Activated CD4-positive, alpha-beta T cell treated with anti-CD3 and anti-CD28 coated beads, Interleukin-2, amount 10 ng/mL, durations not matched to agents 7 days and 5 days (primary cell): ENCODE measurements at places on chromosomes 11 and 22. TPM values are rescaled to one million over a fixed set of nuclear protein-coding genes. Genes with fewer than 3 reads are reported as not detected.

Gene NXPE4
- not detected for total RNA-seq

Gene CD248
- 2.4 TPM for total RNA-seq

- H3K27me3 ChIP-seq, result no peaks in the 10 kb centered on the region
- no peaks in the 10 kb centered on the region for H3K36me3 ChIP-seq
- no peaks in the 10 kb centered on the region for H3K4me1 ChIP-seq
- no peak overlapping the region for H3K4me3 ChIP-seq
Measured at GRCh38 chr11:78801161-78801884, 226.7 kb upstream of the NARS2 start.

- peak overlapping the region; percentile 83 for H3K27ac ChIP-seq
- no peaks in the 10 kb centered on the region for H3K36me3 ChIP-seq
- H3K27me3 ChIP-seq, result peaks cover 4% of the 10 kb centered on the region
- peaks cover 16% of the 10 kb centered on the region for H3K4me1 ChIP-seq
Measured at GRCh38 chr22:37018815-37019308, 385 bp downstream of the TST start.

DNA sequence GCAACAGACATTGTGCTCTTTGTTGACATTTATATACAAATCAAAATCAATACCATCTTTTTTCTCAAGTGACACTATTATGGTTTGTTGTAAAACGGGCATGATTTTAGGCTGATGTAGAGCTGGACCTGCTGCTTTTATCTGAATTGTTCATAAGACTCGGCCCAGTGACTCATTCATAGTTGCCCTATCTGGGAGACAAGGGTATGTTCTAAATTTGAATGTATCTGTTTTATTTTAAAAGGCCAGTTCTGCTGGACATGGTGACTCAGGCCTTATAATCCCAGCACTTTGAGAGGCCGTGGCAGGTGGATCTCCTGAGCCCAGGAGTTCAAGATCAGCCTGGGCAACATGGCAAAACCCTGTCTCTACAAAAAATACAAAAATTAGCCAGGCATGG is 39.3 kb downstream of the CEP295 start:
- no peak overlapping the region for H3K27ac ChIP-seq
- H3K4me3 ChIP-seq, result no peak overlapping the region
- H3K27me3 ChIP-seq, result no peaks in the 10 kb centered on the region
- peaks cover 81% of the 10 kb centered on the region for H3K36me3 ChIP-seq
- H3K4me1 ChIP-seq, result no peaks in the 10 kb centered on the region

DNA sequence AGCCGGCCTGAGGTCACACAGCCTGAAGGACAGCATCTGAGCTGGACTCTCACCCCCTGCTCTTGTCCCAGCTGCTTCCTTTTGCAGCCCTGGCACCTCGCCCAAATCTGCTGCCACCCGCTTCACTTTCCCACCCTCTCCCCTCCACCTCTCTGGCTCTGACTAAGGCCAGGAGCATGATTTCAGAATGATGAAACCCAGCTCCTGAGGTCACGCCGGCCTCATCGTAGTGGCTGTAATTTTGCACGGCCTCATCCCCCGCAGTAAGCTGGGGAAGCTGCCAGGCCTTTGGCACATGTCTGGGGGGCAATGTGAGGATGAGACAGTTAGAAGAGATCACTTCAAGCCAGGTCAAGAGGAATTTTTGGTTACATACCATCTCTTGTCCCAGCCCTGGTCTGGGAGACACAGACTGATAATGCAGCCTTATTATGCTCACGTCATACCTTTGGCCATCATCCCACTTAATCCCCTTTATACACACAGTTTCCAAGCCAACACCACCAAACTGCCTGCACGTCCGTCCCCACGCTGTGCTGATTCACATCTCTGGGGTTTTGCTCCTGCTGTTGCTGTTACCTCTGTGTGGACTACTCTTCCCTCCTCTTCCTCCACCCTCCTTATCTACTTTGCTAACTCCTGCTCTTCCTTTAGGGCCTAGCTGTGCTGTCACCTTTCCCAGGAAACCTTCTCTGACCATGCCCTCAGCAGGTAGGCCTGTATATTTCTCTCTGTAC is 58.1 kb downstream of the CHRDL2 start:
- H3K4me3 ChIP-seq, result no peak overlapping the region
- no peak overlapping the region for H3K27ac ChIP-seq
- H3K4me1 ChIP-seq, result no peaks in the 10 kb centered on the region
- H3K27me3 ChIP-seq, result no peaks in the 10 kb centered on the region

DNA sequence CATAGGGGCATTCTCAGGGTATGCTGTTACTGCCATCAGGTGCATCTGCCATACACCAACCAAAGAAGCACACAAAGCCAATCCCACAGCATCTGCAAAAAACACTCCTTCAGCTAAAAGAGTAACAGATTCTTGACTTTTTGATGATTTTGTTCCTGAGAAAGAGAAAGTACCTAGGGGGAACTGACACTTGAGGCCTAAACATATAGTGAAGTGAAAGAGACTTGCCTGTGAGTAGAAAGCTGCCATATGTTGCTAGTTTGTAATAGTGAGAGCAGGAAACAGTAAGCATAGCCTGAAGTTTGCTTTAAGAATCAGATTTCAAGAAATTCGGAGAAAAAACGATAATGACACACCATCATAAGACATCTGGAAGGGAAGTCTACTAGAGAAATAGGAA is 97.9 kb upstream of the CTSC start:
- H3K27me3 ChIP-seq, result peaks cover 1% of the 10 kb centered on the region
- H3K4me1 ChIP-seq, result peaks cover 13% of the 10 kb centered on the region
- H3K27ac ChIP-seq, result peak overlapping the region; percentile 4
- H3K36me3 ChIP-seq, result peaks cover 12% of the 10 kb centered on the region
- no peak overlapping the region for H3K4me3 ChIP-seq

DNA sequence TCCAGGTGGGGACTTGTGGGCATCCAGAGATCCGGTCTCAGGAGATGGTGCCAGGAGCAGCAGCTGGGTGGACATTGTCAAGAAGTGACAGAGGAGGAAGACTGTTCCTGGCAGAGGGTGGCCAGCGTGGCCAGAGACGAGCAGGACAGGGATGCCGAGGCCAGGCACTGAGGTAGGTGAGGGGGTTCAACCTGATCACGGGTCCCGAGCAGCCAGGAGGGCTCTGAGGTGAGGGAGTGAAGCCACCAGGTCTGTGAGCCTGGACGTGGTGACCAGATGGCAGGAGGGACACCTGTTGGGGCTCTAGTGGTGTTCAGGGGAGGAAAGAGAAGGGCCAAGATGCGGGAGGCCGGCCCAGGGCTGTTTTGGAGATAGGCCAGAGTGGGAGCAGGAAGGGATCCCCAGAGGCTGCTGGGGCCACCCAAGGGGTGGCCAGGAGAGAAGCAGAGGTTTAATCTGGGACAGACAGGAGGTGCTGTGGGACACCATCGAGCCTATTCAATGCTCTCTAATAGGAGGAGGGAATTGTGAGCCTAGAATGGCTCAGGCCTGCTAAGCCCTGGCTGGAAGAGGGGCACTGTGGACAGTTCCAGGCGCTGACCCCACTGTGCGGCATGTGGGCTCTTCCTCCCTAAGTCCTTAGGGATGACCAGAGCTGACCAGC is 6.3 kb downstream of the PPM1F start:
- peaks cover 17% of the 10 kb centered on the region for H3K4me1 ChIP-seq
- no peak overlapping the region for H3K4me3 ChIP-seq
- DNase-seq, result no peak
- no peak overlapping the region for H3K27ac ChIP-seq
- H3K36me3 ChIP-seq, result no peaks in the 10 kb centered on the region

DNA sequence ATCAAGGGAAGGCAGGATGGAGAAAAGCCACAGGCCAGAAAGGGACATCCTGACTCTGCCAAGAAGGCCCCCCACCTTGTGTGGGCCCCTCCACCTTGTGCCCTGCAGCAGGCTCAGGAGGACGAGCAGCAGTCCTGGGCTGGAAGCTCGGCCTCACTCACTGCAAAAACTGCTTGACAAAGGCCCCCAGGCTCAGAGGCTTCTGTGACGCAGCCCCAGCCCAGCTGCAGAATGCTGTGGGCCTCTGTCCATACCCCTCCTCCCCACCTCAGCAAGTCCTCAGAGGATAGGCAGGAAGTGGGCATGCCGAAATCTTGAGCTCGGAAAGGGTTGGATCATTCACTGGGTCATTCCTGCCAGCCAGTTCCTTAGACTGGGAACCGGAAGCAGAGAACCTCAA is 61.9 kb downstream of the NRXN2 start:
- H3K4me1 ChIP-seq, result peaks cover 7% of the 10 kb centered on the region
- no peak for DNase-seq
- peaks cover 2% of the 10 kb centered on the region for H3K27me3 ChIP-seq
- no peaks in the 10 kb centered on the region for H3K36me3 ChIP-seq
- no peak overlapping the region for H3K27ac ChIP-seq
- no peak overlapping the region for H3K4me3 ChIP-seq
